ENCODE measurements at places on chromosomes 4 and X. TPM values are rescaled to one million over a fixed set of nuclear protein-coding genes. Genes with fewer than 3 reads are reported as not detected.
A peak's percentile ranks its signal among the peaks of the same experiment; 100 is the strongest.

The ODAPH gene
- total RNA-seq: not detected

- DNase-seq: no peak
Observed at GRCh38 chr4:8286719-8287342, 17.3 kb downstream of the HTRA3 start.

DNA sequence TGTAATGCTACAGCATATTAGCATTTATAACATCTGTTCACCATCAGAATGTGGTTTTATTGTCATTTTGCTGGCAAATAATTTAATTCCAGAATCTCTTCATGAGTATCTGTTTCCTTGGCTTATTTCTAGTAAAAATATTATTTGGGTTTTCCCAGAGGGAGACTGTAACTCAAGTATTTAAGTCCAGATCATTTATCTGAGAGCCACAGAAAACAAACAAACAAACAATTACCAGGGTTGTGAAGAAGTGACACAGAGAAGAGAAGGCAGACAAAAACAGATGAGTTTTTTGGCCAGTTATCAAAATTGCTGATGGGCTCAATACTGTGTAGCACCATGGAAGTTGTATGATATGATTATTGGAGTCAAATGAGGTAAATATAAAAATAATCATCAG, 515.1 kb downstream of the TECRL start:
- no peak for DNase-seq

GRCh38 chr4:5338531-5338930, 287.3 kb downstream of the STK32B start:
- no peak for DNase-seq

DNA sequence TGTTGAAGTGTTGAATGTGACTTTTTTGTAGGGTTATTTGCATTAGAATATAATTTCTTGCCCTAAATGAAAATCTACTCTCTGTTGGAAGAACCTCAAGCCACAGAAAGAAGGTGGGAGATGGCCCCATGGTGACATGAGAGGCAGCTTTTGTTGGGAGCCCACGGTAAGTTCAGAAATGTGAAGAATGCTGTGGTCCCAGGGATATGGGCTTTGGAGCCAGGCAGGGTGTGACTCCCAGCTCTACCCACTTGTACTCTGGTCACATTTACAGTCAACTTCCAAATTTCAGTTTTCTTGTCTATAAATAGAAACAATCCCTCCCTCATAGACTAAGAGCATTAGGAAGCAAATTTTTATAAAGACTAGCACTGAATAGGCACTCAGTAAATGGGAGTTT, 177.8 kb downstream of the RAB28 start:
- no peak for DNase-seq

DNA sequence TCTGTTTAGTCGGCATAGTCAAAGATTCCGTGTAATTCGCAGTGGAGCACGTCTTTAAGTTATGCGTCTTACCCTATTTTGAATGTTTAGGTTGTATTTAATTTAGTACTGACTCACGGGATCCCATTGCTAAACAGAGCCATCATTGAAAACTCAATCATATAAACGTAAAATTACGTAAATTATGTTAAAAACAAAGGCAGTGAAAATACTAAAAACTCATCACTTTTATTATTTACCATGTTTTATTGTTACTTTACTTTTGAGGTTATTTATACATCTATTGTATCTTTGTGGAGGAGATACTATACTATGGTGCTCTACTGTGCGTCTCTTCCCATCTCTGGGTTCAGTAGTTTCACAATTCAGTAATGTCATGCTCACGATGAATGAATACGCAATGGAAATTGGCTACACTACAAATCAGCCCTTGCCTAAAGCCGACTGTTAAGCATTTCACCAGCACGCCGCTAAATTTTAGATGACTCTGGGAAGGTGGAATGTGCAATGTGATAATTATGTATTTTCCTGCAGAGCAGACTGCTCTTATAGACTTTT, 944 bp downstream of the FUNDC2 start:
- DNase-seq: peak; percentile 14

The ALPK1 gene
- 2.5 TPM for total RNA-seq

Data from CD8-positive, alpha-beta memory T cell (primary cell).